ENCODE measurements at places on chromosomes 5 and 9.

- peak; percentile 91 for DNase-seq
Measured at GRCh38 chr5:147310059-147310704, 75.4 kb downstream of the STK32A start.

GRCh38 chr5:117188211-117188610 lies 613.6 kb upstream of the SEMA6A start:
- DNase-seq = peak; percentile 69

DNA sequence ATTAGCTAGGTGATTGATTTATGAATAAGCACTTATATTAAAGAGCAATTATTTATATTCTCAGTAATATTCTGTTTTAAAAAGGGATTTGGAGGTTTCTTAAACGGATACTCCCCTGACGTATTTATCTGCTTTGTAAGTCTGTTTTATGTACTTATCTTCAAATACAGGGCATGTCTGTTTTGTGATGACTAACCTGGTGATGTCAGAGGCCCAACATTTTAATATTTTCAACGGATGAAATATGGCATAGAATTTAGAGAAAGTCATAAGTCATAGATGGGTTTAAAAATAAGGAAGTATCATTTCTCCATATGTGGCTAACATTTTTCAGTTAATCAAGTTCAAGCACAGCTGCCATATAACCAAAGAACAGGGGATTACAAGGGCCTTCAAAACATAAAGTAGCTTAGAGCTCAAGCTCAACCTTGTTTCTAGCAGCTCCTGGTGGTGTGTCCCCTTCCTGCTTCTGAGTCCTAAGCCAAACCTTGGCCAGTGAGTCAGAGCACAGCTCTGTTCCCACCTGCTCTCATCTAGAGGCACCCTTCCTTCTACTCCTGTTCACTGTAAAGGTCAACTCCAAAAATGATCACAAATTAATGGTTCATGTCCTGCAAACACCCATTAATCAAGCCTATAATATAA lies 131.4 kb downstream of the OXCT1 start:
- DNase-seq = peak; percentile 4

GRCh38 chr5:58314356-58315210 lies 145.3 kb downstream of the PLK2 start:
- peak; percentile 88 for DNase-seq

- DNase-seq = no peak
Measured at GRCh38 chr9:137918331-137919094, 40.9 kb downstream of the CACNA1B start.

DNA sequence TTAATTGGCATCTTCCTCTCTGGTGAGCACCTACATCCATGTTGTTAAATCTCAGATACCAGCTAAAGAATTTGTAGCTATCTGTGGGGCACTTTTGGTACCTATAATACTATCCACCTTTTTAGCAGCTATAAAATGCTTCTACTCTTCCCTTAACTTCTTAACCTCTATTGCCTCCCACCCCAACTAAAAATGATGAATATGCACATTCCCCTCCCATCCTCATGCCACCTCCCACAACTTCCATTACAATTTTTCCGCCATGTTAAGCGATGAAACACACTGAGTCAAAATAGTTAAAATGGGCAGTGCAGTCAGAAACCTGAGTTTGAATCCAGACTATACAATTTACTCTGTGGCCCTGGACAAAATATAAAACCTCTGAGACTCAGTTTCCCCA lies 10.1 kb downstream of the SSBP2 start:
- no peak for DNase-seq

DNA sequence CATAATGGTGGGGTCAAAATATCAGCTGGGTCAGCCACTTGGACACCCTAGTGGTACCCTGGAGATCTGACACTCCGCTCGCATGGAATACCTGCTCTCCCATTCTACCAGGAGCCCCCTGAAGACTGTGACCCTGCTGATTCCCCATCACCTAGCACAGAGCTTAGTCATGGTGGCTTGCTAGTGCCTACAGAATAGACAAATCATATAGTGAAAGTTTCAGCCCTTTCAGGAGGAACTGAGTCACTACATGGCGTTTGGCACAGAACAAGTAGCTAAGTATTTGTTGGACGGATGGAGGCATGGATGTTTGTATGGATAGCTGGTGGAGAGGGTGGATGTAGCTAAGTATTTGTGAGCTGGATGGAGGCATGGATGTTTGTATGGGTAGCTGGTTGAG lies 65.3 kb downstream of the LMX1B start:
- peak; percentile 50 for DNase-seq

GRCh38 chr5:123752552-123753179 lies 240.7 kb downstream of the CSNK1G3 start:
- DNase-seq = peak; percentile 77

- no peak for DNase-seq
Measured at GRCh38 chr9:94888775-94889174, 162.3 kb downstream of the AOPEP start.

DNA sequence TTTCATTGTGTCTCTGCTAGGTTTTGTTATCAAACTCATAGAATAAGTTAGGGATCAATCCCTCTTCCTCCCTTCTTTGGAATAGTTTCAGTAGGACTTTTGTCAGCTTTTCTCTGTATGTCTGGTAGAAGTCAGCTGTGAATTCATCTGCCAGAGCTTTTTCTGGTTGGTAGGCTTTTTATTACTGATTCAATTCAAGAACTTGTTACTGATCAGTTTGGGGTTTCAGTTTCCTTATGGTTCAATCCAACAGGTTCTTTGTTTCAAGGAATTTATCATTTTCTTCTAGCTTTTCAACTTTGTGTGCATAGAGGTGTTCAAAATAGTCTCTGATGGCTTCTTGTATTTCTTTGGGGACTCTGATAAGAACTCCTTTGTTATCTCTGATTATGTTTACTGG lies 221.7 kb downstream of the FGF10 start:
- DNase-seq = no peak

GRCh38 chr5:60101573-60101972 lies 208.0 kb upstream of the PDE4D start:
- peak; percentile 38 for DNase-seq

Data from bronchial epithelial cell (primary cell).